ENCODE measurements at places on chromosomes 4 and X.

DNA sequence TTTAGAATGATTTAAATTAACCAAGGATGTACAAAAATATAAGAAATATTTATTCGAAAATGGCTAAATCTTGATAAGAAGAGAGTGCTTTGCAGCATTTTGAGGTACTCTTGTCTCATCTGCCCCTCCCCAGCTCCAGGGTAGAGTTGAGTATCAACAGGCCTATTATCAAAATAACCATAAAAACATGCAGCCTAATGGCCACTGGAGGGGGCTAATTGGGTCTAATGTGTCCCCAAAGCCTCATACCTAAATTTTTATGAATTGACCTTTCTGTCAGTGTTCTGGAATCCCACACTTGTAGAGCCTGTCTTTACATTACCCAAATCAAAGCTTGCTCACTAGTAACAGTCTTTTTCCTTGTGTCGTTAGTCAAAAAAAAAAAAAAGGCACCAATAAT is 544.9 kb upstream of the CPXCR1 start:
- no peak for DNase-seq

DNA sequence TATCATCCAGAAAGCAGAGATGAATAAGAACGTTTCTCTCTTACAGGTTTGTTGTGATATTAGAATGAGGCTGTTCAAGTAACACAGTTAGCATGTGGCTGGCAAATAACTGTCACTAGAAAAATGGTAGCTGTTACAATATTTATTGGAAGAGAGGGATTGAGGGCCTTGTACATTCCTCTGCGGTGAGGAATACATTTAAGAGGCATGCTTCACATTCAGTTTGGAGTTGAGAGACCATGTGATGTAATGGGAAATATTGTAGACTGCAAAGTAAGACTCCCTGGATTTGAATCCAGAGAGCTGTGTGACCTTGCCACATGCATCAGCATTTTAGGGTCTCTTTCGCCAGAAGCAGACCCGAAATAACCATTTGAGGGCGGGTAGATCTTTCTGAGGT is 104.8 kb upstream of the KIT start:
- DNase-seq: no peak

GRCh38 chr4:75555294-75556164 is at the start of gene ODAPH:
TSS of gene ODAPH (plus strand) at chr4:75556066. CDS start at chr4:75556083, 17 bp downstream.
- no peak for DNase-seq

DNA sequence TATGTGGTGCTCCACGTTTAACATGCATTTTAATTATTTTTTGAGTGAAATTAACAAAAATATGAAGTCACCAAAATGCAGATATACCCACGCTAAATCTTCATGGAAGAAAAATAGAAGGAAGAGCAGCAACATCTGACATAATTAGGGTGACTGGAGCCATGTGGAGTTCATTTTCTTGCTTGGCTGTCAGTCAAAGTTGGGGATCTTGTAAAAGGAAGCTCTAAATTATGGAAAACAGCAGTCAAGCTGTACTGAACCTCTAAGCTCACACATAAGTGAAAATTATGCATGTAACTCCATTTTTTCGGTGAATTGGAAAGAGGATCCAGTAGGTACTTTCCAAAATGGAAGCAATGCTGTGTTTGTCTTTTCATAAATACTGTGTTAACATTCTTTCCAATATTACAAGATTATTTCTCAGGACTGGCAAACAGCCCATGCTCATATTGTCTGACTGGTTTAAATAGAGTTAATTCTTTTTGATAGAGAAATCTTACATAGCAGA is 9.7 kb upstream of the PDGFC start:
- no peak for DNase-seq

DNA sequence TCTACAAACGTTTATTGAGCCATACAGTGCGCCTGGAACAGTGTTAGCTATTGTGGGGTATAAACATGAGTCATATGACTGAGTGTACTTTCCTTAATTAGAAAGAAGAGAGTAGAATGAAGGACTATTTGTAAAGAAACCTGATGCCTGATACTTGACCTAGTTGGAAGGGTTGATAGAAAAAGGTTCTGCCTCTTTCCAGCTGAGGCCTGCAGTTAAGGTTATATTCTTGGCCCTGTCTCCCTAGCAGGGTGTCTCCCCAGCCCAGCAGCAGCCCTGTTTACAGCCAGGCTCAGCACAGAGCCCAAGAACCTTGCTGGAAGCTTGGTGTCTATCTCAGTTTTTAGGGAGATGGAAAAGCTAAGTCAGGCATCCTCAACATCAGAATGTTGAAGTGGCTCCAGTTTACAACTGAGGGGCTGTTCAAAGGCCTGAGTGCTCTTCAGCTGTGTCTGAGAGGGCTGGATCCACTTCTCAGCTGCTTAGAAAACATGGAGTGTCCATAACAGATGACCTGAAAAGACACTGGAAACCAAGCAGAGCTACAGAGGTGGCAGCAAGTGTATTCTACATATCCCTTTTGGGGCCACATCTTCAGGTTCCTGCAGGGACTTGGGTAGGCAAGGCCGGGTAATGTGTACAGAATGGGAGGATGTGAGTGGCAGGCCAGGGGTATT is 21.6 kb downstream of the NYX start:
- DNase-seq: no peak

DNA sequence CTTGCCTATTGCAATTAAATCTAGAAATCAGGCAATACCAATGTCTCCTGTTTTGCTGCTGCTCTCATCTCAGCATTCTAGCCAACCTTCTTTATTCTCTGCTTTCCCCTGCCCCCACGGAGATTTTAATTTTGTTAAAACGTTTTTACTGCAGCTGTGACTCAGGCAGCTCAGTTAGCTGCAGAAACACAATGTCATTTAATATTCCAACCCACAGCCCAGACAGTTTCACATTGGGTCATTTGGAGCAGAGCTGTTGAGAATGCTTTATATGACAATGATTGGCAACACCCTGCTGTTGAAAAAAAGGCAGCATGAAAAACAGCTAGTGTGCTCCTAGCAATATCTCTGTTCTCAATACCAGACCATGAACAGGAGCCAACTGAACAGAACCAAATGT is 12.6 kb upstream of the SLC10A4 start:
- DNase-seq: no peak

GRCh38 chrX:2627272-2627867 is 63.7 kb upstream of the CD99 start:
- DNase-seq: no peak

DNA sequence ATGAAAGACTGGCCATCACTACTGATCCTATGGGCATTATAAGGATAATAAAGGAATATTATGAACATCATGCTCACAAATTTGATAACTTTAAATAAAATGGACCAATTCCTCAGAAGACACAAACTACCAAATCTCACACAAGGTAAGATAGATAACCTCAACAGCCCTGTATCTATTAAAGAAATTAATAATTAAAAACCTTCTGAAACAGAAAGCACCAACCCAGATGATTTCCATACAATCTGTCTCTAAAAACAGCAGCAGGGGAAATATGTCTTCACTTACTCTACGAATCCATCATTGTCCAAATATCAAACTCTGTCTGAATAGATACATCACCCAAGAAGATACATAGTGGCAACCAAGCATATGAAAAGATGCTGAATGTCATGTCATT is 55.2 kb downstream of the LCORL start:
- DNase-seq: no peak

DNA sequence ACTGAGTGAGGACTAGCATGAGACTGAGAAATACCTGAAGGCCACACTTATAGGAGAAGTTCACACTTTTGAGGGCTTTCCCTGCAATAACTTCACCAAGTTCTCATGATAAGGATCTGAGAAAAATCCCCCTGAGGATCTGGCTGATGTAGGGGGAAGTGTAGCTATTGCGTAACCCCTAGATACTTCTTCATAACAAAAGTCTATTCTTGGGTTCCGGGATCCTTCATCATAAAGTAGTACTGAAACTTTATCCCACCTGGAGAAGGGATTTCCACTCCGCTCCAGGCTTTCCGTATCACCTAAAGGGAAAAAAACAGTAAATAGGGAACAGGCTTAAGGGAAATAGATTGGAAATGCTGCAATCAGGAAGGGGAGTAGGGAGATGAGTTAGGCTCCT is 13.3 kb downstream of the USP27X start:
- no peak for DNase-seq

Data from large intestine (tissue), 12 donors.